ENCODE measurements at places on chromosomes 11 and 22. TPM values are rescaled to one million over a fixed set of nuclear protein-coding genes. Genes with fewer than 3 reads are reported as not detected.

- no peak overlapping the region for H3K4me3 ChIP-seq
- H3K4me1 ChIP-seq = peaks cover 15% of the 10 kb centered on the region
- DNase-seq = no peak
- H3K36me3 ChIP-seq = no peaks in the 10 kb centered on the region
- no peaks in the 10 kb centered on the region for H3K27me3 ChIP-seq
Measured at GRCh38 chr11:116882386-116882785, 45.0 kb upstream of the APOA1 start.

DNA sequence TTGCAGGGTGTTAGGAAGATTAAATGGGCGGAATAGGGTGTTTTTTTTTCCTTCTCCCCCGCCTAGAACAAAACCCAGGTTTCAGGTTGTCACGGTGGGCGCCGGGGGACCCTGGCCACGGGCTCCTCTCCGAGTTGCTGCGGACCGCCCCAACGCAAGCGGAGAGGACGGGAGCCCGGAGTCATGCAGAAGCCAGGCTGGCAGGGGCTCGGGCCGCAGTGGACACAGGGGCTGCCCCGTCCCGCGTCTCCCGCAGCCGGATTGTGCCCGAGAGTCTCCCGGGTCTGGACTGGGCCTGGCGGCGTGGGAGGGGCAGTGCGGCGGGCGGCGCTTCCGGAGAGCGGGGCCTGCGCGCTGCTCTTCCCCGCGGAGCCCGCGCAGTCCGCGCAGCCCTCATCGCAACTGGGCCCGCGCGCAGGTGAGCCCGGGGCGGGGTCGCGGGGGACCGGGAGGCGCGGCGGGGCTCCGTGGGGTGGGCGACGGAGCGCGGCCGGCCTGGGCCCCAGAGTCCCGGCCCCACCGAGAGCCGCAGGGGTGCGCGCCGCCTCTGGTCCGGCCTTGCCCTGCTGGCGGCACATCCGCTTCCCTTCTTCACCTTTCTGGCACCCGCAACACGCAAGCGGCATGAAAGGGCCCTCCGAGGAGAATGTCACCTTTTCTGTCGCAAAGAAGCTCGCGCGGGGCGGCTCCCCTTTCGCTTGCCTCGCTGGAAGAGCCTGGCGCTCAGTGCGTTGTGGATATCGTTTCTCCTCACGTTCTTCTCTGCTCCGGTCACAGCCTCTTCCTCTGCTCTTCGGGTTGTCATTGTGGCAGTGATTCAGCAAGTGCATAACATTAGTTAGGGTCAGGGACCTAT lies at the start of gene TIRAP:
Gene TIRAP, plus strand, starts transcription at position 358 of the 856 bp plus-strand sequence. CDS start 7,802 bp downstream, outside the sequence.
- peak; percentile 64 for DNase-seq
- H3K4me3 ChIP-seq = peak within 1 kb of the TSS; percentile 72
- no peaks in the 10 kb centered on the region for H3K36me3 ChIP-seq
- H3K27me3 ChIP-seq = no peaks in the 10 kb centered on the region
- H3K4me1 ChIP-seq = peaks cover 5% of the 10 kb centered on the region

- no peak overlapping the region for H3K4me3 ChIP-seq
- DNase-seq = no peak
- H3K4me1 ChIP-seq = no peaks in the 10 kb centered on the region
Measured at GRCh38 chr11:94907226-94907625, 66.1 kb downstream of the CWC15 start.

GRCh38 chr11:8315954-8316353 lies 52.3 kb upstream of the LMO1 start:
- no peaks in the 10 kb centered on the region for H3K4me1 ChIP-seq
- DNase-seq = no peak
- H3K4me3 ChIP-seq = no peak overlapping the region

DNA sequence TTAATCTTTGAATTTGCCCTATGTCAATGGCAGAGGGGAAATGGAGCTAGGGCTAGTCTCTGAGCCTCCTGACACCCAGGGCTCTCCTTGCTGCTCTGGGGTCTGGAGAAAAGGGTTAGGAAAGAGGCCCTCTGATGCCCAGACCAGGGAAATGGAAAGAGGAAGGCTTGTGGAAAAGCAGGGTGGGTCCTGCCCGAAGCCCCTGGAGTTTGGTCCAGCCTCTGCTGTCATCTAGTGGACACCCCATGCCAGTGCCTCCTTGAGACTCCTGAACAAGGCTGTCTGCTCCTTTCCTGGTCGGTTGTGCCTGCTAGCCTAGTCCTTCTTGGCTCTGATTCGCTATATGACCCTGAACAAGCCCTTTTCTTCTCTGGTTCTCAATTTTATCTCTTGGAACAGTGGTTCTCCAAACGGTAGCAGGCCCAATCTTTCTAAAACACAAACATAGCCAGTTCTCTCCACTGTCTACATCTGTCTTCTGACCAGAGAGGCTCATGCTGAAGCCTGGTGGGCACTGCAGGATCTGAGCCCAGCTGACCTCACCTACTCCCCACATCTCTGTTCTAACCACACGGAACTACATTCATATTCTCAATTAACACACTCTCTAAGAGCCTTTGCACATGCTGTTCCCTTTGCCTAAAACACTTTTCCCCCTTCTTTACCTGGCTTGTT lies 8.8 kb upstream of the PLA2G3 start:
- H3K4me3 ChIP-seq = no peak overlapping the region
- DNase-seq = peak; percentile 85
- no peaks in the 10 kb centered on the region for H3K4me1 ChIP-seq
- H3K27me3 ChIP-seq = no peaks in the 10 kb centered on the region
- no peaks in the 10 kb centered on the region for H3K36me3 ChIP-seq

DNA sequence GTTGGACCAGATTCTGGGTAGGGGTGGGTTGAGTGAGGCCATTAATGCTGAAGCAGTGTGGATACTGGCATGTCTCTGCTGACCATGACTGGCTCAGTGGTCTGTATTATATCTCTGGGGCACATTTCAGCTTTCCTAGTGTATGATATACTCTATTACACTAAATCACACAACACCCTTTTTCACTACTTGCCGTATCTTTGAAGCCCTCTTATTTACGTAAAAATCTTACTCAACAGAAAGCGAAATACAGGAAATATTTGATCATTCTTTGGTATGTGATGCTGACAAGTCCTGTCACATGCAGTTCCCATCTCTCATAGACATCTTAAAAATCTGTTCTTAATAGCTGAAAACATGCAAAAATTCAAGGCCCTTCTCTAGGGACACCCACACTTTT lies 40.3 kb downstream of the OR5B17 start:
- H3K27me3 ChIP-seq = no peaks in the 10 kb centered on the region
- no peak overlapping the region for H3K4me3 ChIP-seq

- no peak for DNase-seq
- H3K4me1 ChIP-seq = no peaks in the 10 kb centered on the region
- no peak overlapping the region for H3K27ac ChIP-seq
- no peak overlapping the region for H3K4me3 ChIP-seq
- no peaks in the 10 kb centered on the region for H3K36me3 ChIP-seq
Measured at GRCh38 chr22:26114826-26115225, 54.4 kb upstream of the SEZ6L start.

- H3K4me3 ChIP-seq = no peak overlapping the region
- H3K27ac ChIP-seq = peak overlapping the region; percentile 88
- H3K4me1 ChIP-seq = peaks cover 16% of the 10 kb centered on the region
- H3K27me3 ChIP-seq = no peaks in the 10 kb centered on the region
- DNase-seq = peak; percentile 92
- peaks cover 14% of the 10 kb centered on the region for H3K36me3 ChIP-seq
Measured at GRCh38 chr11:67483831-67484665, 1.2 kb downstream of the AIP start.

GRCh38 chr11:66883016-66883965 lies 26.4 kb downstream of the LRFN4 start:
- H3K36me3 ChIP-seq = no peaks in the 10 kb centered on the region
- H3K4me1 ChIP-seq = peaks cover 25% of the 10 kb centered on the region
- H3K27me3 ChIP-seq = no peaks in the 10 kb centered on the region

Gene SLC43A3
- total RNA-seq = 124 TPM

Gene RAB1B
- 166 TPM for total RNA-seq
